ENCODE measurements at places on chromosomes 5 and 9.
A peak's percentile ranks its signal among the peaks of the same experiment; 100 is the strongest.

GRCh38 chr5:32312197-32312594, 543 bp downstream of the MTMR12 start:
- DNase-seq: no peak

DNA sequence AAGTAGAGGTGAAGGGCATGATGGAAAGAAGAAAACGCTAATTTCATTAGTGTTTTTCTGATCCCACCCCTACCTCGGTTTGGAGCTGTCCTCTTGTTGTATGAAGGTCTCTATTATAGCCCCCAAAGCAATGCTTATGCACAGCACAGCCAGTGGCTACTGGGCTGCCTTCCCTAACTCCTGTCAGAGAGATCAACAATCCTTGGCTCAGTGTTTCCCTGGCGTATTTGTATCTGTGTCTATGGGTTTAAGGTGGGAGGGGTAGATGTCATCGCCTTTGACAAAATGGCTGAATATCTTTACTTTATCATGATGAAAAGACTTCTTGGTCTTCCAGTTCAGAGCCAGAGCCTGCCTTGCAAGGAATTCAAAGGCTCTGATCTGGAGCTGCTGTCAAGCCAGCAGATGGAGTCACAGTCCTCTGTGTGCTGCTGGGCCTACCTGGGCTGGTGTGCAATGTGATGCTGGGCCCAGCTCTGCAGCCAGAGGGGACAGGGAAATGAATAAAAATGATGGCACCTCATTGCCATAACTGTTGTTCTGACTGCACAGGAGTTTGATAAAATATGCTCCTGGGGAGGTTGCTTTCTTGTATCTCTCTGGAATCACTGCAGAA, 20.1 kb upstream of the HSPA9 start:
- no peak for DNase-seq

GRCh38 chr9:77194423-77194822, 17.1 kb downstream of the VPS13A start:
- DNase-seq: no peak

- DNase-seq: no peak
These were observed 1.3 kb downstream of the SPATA31E1 start for GRCh38 chr9:87883990-87884389.

DNA sequence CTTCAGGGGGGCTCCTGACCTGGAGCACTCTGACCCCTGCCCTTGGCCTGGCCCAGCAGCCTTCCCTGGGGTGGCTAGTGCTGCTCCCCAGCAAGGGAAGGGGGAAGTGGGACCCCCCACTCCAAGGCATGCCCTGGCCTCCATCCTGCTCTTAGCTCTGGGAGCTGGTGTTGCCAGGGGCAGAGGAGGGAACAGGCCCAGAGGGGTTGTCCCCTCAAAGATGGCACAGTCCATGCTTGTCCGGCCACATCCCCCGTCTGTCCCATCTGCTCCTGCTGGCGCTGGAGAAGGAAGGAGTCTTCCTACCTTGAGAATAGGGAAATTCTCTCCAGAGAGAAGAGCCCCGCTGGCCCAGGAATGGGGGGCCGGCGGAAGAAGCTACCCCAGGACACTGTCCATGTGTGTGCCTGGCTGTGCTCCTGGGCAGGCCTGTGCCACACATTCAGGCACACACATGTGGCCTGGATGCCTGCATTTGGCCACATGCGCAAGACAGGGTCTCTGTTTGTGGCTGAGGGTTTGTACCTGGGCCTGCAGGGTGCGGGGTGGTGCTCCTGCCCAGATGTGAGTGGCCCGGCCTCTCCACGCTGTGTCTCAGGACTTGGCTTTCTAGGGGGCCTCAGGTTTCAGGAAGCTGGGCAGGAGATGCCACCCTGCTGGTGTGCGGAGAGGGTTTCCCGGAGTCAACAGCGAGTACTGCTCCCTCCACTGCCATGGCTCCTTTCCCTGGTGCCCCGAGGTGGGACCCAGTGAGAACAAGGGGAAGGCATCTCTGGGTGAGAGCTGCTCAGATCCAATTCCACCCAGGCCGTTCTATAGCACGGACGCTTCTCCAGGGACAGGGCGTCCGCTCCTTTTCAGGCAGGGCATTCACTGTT, 247.1 kb downstream of the PBX3 start:
- DNase-seq: no peak

GRCh38 chr5:14082973-14083372, 60.2 kb upstream of the TRIO start:
- no peak for DNase-seq

DNA sequence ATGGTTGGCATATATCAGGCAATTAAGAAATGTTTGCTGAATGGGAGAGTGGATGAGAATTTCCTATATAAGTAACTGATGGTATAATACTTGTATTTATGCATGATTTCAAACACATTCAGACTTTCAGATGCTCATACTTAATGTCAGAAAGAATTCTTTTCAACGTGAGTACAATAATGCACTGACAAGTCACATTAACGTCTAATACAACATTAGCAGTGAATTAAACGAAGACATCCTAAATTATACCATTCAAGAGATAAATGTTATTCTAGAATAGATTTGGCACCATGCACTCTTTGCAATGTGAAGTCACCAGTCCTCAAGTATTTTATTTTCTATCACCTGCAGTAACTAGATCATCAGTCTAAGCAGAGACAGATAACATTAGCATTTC, 712.9 kb downstream of the TLE1 start:
- no peak for DNase-seq

DNA sequence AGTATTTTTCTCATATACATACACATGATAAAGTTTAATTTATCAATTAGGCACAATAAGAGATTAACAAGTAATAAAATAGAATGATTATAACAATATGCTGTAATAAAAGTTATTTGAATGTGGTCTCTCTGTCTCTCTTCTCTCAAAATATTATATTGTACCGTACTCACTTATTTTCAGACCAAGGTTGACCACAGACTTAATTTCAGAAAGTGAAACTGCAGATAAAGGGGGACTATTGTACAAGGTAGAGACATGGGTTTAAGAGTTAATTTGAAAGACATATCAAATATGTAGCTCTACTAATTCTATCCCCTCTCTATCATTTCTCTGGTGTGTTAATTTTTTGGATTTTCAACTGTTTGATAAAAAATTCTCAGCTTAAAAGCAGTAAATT, 20.0 kb upstream of the C9 start:
- DNase-seq: no peak

DNA sequence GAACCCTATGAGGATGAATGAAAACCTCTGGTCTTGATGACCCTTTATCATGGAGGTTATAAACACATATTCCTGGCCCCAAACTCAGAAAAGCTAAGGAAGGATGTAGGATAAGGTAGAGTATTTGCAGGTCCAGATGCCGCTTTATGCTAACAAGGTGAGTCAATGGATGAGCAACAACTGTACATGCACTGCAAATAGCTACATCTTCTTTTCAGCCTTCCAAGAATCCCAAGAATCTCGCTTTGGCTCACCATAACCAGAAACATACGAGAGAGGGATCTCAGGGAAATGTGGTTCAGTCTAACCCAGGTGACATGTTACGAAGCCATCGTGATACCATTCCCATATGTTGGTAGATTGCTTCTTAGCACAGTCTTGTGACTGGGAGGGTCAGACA, 152.3 kb upstream of the ANKH start:
- no peak for DNase-seq

- peak; percentile 23 for DNase-seq
These were observed at the start of gene RAI14 for GRCh38 chr5:34656001-34656699. TSS of gene RAI14 (plus strand) at chr5:34656328. CDS start at chr5:34686920, 30,592 bp downstream.

GRCh38 chr9:4272126-4272525, 27.7 kb downstream of the GLIS3 start:
- DNase-seq: no peak

GRCh38 chr5:116382032-116382873, 192.4 kb downstream of the SEMA6A start:
- DNase-seq: no peak

DNA sequence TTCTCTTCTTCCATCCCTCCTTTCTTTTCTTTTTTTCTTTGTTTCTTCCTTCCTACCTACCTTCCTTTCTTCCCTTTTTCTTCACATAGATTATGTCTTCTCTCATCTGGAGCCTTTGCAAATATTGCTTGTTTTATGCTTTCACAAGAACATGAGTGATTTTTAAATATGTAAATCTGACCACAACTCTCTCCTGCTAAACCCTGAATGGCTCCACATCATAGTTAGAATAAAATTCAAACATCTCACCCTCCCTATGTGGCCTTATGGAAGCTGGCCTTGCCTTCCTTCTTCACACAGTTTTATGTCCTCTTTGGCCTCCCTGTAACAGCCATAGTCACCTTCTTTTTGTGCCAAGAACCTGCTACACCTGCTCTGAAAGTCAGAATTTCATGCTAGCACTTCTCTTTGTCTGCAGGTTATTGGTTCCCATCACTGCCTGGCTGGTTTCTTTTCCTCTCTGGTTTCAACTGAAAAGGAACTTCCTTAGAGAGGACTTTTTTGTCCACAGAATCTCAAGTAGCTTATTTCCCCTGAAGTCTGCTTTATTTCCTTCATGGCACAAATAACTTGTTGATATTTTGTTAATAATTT, 114.3 kb upstream of the TNC start:
- DNase-seq: no peak

DNA sequence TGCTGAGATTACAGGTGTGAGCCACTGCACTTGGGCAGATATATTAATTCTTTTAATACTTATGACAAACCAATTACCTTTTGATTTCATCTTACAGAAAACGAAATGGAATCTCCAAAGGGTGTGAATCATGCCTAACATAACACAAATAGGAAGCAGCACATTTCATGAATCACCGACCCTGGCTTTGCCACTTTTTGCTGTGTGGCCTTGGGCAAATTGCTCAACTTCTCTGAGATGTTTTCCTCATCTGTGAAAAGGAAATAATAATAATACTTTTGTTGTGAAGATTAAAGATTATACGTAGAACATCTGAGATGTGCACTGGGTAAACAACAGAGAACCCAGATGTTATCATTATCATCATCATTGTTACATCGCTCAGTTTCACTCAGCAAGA, 50.7 kb upstream of the FREM1 start:
- no peak for DNase-seq

DNA sequence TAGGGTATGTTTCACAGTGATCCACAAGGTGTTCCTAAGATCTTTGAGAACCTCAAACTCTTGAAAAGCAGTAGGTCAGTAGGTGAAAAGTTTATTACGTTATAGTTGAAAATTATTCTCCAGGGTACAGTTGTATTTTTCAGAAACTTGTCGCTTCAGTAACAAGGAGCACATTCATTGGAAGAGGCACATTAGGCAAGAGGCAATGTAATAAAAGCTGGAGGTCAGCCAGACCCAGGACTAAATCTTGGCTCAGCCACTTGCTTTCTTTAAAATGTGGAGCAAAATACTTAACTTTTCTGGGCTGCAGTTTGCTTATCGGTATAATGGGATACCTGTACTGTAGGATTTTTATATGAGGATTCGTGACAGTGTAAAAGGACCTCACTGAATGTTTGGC, 45.6 kb downstream of the TLE4 start:
- DNase-seq: no peak

GRCh38 chr5:125148706-125149105, 402.3 kb upstream of the ZNF608 start:
- DNase-seq: no peak

DNA sequence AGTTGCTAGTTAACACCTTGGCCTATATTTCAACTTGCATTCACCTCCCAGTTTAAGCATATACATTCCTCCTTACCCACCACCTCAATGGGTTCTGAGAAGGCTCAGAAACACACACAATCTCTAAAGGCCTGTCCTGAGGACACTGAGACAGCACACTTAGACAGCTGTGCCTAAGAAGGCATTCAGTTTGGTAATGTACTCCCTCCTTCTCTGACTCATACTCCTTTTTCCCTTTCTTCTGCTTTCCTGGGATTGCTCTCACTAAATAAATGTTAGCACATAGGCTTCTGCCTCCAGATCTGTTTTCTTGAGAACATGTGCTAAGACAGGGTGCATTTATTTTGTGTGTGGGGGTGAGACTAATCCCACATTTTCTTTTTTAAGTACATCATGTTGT, 456.8 kb upstream of the CDH6 start:
- no peak for DNase-seq

DNA sequence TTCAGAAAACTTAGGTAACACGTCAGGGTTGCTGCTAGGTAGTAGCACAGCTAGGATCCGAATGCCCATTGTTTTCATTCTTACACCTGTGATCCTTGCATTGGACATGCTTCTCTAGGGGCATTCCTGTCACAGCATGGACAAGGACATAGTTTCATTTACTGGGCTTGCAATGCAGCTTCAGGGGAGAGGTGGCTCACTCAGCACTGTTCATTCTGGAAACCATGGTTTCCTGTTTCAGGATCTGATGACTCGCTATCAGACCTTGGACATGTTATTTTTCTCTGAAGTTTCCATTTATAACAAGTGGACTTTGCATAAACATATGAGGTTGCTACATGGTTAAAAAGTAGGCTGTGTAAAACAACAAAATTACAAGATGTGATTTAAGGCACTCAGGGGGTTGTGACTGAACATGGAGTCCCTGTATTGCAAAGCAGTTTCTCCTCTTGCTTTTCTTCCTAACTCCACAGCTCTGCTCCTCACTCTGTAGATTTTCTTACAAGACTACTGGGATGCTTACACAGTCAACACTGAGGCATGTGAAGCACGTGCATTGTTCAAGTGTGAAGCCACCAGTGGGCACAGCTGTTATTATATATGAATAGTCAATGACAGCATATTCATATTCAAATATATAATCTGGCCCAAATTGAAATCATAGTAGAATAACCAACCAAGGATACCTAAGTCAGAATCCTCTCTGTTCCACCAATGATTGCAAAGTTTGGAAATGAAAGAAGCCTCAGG, 66.1 kb upstream of the STK32A start:
- no peak for DNase-seq

DNA sequence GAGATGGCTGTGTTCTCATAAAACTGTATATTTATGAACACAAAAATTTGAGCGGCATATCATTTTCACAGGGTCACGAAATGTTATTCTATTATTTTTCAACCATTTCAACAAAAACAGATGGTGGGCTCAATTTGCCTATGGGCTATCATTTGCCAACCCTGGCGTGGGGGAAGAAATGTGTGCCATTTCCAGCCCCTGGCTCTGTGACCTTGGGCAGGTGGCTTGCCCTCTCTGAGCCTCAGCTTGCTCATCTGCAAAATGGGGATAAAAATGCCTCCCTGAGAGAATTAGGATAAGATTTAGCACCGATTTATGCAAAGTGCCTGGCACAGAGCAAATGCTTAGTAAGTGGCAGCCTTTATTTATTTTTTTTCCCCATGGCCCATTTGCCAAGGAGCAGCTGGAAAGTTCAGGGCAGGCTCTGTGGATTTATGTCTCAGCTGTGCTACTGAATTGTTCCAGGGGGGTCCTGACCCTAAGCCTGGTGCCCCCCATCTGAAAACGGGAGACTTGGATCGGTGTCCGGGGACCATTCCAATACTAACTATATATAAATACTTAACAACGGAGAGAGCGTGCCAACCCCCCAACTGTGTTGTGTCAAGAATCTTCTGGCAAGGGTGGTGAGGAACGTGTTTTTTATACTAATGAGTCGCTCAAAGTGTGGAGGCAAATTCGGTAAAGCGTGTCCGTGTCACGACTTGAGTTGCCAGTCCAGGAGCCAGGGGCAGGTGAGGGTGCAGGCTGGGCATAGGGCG, 34.5 kb downstream of the HRH2 start:
- DNase-seq: no peak

DNA sequence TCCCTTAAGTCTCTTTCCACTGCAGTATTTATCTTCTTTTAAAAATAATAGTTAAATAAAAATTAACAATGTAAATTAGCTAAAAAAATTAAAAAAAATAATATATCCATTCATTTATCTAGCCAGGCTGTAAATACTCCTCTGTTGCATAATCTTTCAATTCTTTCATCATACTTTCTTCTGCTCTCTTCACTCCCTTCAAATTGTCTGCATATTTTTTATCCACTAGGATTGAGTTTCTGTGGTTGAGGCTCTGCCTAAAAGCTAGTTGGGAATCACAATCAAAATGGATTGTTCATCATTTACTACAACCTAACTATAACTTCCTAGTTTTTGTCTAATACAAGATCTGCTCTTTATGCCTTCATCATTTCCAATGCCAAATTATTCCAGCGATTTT, 182.2 kb downstream of the PDE4D start:
- DNase-seq: no peak

All from NCI-H1417 treated with DMSO at 0.1 percent for 48 hours (cell line).